ENCODE measurements at places on chromosomes 13 and 19.

GRCh38 chr13:34833562-34834182 is 108.4 kb upstream of the NBEA start:
- no peak for DNase-seq

- no peak for DNase-seq
Observed at GRCh38 chr19:17455308-17456123, 5.2 kb downstream of the NXNL1 start.

- peak; percentile 28 for DNase-seq
Observed at GRCh38 chr19:28242317-28242927, 970.5 kb downstream of the UQCRFS1 start.

- no peak for DNase-seq
Observed at GRCh38 chr13:105655046-105655445, 880.4 kb downstream of the EFNB2 start.

DNA sequence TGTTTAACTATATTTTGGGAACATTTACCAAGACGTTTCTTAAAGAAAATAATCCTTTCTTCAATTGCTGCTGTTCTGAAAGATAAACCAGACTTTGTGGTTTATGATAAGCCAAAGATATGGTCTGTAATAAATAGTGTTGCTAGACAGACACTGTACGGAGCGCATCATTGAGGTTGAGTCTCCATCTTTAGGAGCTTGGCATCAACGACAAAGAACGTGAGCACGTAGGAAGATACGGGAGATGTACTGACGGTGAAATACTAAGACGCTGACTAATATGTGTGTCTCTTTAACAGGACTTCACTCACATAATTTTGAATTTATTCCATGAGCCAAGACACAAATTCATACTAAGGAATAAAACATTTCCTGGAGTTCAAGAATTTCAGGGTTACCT is 16.2 kb downstream of the TEX29 start:
- no peak for DNase-seq

DNA sequence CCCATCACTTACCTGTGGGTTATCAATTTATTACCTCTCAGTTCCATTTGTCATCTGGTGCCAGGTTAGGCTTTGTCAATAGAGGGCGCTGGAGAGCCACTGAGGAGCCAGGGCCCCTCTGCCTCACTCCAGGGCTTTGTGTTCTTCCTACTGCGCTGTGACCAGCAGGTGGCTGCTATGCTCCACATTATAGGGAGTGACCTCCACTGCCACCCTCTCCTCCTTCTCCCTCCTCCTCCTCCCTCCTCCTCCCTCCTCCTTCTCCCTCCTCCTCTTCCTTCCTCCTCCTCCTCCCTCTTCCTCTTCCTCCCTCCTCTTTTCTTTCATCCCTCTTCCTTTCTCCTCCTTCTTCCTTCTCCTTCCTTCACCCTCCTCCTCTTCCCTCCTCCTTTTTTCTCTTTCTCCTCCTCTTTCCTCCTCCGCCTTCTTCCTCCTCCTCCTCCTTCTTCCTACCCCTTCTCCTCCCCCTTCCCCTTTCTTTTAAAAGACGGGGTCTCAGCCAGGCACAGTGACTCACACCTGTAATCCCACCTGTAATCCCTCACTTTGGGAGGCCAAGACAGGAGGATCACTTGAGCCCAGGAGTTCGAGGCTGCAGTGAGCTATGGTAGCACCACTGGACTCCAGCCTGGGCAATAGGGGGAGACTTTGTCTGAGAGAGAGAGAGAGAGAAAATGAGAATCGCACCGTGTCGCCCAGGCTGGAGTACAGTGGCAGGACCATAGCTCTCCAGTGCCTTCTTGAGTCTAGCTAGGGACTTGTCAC is 10.3 kb upstream of the ZBTB32 start:
- peak; percentile 92 for DNase-seq

- no peak for DNase-seq
Observed at GRCh38 chr19:55070466-55071128, 5.1 kb upstream of the EPS8L1 start.

DNA sequence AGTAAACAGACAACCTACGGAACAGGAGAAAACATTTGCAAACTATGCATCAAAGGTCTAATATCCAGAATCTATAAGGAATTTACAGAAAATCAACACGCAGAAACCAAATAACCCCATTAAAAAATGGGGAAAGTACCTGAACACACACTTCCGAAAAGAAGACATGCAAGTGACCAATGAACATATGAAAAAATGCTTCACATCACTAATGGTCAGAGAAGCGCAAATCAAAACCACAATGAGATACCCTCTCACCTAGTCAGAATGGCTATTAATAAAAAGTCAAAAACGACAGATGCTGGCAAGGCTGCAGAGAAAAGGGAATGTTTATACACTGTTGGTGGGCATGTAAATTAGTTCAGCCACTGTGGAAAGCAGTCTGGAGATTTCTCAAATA is 29.5 kb downstream of the SLC25A15 start:
- DNase-seq = no peak

DNA sequence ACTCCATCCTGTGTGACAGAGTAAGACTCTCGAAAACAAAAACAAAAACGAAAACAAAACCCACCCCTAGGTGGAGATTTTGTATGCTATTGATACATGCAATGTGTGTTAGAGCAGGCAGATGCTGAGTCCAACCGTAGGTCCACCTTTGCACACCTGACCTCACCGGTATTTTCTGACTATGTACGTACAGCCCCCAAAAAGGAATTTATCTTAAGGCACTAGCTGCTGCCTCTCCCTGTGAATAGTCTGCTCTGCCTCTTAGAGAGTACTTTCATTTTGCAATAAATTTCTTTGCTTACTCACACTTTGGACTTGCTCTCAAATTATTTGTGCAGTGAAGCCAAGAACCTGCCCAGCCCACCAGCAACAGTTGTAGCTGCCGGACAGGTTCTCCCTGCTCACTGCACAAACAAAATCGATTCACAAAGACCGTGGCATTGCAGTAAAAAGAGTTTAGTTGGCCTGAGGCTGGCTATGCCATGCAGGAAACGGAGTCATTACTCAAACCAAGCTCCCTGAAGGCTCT is 8.2 kb upstream of the ZNF77 start:
- DNase-seq = no peak

GRCh38 chr19:9861503-9861902 is 26.4 kb downstream of the PIN1 start:
- no peak for DNase-seq

DNA sequence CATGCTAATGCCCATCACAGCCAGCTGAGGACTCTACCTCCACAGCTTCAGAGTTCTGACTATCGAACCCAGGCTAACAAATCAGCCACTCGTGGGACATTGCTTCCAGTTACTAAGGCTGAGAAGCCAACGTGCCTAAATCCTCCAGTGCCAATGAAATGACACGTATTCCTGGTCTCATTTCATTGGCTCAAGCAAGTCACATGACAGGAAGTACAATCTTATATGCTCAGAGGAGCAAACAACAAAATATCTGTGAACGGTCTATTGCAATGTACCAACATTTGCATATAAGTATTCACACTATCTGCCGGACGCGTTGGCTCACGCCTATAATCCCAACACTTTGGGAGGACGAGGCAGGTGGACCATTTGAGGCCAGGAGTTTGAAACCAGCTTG is 12.8 kb upstream of the IZUMO2 start:
- DNase-seq = no peak

DNA sequence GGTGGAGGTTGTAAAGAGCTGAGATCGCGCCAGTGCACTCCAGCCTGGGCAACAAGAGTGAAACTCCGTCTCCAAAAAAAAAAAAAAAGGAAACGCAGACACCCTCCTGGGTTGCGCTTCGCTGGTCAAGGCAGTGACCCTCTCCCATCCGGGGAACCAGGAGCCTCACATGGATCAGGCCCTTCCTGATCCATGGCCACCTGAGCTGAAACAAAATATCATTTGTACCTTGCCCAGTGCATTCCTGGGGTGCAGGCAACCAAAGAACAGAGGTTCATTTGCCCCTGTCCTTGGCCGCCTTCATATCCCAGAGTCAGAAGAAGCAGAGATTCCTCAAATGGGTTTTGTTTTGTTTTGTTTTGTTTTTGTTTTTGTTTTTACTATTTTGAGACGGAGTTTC is 8.0 kb upstream of the LSM4 start:
- no peak for DNase-seq

GRCh38 chr13:78759704-78760103 is 100.7 kb upstream of the OBI1 start:
- DNase-seq = no peak

DNA sequence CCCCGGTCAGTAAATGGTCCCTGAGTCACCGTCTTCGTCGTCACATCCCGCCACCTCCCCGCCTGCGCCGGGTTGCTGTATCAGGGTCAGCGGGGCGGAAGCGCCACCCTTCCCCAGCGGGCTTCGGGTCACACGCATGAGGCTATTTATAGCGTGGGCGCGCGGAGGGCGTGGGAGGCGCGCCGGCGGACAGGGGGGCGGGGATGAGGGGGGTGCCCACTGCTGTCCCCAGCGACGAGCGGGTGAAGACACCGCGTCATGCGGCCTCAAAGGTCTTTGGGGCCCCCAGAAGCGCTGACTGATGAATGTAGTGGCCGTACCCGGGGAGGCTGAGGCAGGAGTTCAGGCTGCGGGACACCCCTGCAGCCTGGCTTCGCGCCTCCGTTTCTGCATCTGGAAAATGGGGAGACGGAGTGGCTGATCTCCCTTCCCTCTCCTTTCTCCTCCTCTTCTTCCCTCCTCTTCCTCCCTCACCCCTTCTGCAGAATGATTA is 7.9 kb downstream of the UNC13A start:
- peak; percentile 63 for DNase-seq

- no peak for DNase-seq
Observed at GRCh38 chr19:898663-899062, 5.4 kb downstream of the RNU6-9 start.

- no peak for DNase-seq
Observed at GRCh38 chr19:45150751-45151281, 10.0 kb downstream of the NKPD1 start.

DNA sequence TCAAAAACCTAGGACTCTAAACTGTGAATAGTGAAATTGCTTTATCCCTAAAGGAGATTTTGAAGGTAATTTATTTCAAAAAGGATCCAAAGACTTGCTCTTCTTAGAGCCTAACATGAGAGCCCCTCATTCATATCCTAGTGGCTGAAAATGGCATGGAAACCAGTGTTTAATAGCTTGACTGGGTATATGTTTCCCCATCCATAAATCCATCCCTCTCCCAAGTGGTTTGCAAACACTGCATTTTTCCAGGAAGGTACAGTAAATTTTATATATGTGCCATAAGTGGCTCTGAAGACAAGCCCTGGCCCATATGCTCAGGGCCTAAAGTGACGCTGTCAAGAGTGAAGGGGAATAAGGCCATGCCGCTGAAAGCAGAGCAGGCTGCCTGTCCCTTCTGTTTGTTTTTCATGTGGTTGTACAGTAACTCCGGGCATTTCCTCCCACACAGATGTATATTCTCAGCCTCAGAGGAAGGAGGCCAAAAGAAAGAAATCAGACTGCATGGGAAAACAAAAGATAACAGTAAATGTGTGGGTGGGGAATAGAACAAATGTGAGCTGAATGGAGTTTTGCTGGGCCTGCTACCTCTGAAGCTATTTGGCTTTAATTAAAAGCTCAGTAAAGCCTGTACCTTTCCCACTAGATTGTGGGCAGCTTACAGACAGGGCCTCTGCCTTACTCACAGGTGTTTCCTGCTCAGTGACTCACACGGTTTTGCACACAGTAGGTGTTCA is 181.9 kb downstream of the PCDH9 start:
- DNase-seq = peak; percentile 48

DNA sequence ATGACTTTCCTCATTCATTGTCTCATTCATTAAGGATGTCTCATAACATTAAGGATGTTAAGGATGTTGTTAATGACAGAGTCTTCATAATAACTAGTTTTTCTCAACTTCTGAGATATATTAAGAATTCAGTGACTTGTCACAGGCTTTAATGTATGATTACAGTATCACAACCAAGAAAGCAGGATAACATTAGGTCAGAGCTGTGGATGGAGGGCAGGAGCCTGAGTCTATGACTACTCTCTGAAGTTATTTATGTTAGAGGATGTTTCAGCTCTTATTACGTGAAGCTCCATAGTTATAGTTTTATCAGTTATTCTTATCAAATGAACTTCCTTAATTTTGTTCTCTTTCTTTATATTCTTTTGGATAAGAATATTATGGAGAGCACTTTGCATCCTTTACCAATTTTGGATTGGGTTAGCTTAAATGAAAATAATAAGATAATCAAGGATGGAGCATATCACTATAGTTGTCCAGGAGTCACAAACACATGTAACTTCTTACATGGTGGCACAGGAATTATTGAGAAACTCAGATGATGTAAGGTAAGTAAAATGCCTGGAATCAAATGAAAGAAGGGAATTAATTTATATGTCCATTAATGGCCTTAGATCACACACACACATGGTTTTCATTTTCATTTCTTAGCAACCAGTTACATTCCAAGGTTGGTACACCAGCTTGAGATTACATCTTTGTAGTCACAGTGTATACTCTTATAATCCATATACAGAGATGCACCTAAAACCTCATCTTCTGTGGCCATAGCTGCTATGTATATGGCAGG is 57.0 kb downstream of the SLC10A2 start:
- DNase-seq = no peak

GRCh38 chr13:80363890-80364503 is 23.1 kb upstream of the SPRY2 start:
- DNase-seq = peak; percentile 28

- no peak for DNase-seq
Observed at GRCh38 chr13:113839536-113840204, 24.2 kb downstream of the GAS6 start.

Data from SW480 (cell line).